ENCODE measurements at places on chromosomes 1 and 21.

- no peak for DNase-seq
Measured at GRCh38 chr21:41349619-41350390, 12.0 kb upstream of the MX2 start.

- DNase-seq = no peak
Measured at GRCh38 chr1:54240741-54241335, 40.9 kb downstream of the MRPL37 start.

DNA sequence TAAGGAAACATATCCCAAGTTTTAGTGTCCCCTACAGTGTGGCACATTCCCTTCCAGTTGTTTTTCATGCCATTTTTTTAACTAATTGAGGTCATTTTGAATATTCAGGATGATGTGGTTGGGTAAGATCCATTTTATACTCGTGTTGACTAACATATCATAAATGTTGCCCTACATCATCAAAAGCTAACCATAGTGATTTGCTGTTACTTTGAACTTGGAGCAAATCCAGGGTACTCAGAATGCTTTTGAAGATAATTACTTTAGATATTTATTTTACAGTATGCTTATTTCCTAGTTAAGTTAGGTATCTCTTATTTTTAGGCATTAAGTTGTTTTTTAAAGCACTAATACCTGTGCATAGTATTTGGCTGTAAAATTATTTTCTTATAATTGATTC is 57.8 kb downstream of the DYRK1A start:
- DNase-seq = no peak

- peak; percentile 71 for DNase-seq
Measured at GRCh38 chr21:32257962-32258785, 20.7 kb downstream of the MIS18A start.

DNA sequence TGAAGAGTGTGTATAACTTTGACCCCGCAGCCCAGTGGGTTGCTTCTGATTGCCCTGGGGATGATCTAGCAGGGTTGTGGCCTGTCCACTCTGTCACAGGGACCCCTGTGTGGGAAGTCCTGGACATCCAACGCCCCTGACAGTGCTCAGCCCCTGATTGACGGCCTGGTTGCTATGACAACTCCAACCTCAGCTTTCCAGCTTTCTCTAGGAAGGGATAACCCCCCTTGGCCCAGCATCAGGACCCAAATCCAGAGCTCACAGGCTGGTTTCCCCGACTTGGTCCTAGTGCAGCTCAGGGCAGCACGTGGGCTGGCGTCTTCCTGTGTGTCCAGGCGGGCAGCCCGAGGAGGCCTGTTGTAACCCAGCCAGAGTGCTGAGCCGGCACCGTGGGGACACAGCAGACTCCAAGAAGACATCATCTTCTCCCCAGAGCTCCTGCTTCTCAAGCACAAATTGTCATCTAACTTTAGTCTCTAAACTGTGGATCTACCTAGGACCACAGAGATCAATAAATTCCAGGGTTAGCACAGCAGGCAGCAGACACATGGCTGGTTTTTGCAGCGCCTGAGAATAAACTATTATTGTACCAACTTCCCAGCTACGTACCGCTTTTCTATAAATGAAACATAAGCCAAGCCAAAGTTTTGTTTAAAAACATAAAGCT is 18.9 kb upstream of the PDXK start:
- no peak for DNase-seq

- DNase-seq = no peak
Measured at GRCh38 chr1:160068225-160068624, 1.7 kb downstream of the KCNJ10 start.
